Activated CD4-positive, alpha-beta T cell treated with anti-CD3 and anti-CD28 coated beads, Interleukin-2, amount 10 ng/mL, durations not matched to agents 7 days and 5 days (primary cell): ENCODE measurements at places on chromosomes 11 and 22. TPM values are rescaled to one million over a fixed set of nuclear protein-coding genes. Genes with fewer than 3 reads are reported as not detected.

DNA sequence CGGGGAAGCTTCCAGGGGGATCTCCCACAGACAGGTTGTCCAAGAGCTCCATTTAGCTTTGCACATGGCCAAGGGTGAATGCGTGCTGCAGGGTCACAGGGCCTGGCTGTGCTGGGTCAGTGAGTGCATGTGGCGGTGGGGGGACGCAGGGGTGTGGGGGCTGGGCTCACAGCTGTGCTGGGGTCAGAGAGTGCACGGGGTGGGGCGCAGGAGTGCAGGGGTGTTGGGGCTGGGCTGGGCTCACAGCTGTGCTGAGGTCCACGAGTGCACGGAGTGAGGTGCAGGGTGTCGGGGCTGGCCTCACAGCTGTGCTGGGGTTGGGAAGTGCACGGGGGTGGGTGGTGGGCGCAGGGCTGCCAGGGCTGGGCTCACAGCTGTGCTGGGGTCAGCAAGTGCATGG is 557.7 kb downstream of the BRD1 start:
- no peak for DNase-seq

DNA sequence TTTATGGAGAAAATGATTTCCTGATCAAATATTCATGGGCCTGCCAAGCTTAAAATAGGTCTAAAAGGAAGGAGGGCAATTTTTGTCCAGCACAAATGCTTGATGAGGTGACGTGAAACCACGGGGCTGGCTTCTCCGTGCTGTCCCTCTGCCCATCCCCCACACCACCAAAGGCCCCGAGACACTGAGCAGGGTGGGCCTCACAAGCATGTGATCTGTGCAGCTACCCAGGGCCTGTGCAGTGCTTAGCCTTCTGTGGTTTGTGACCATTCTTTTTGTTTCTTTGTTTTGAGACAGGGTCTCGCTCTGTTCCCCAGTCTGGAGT is 94.8 kb upstream of the RTL6 start:
- DNase-seq: no peak

DNA sequence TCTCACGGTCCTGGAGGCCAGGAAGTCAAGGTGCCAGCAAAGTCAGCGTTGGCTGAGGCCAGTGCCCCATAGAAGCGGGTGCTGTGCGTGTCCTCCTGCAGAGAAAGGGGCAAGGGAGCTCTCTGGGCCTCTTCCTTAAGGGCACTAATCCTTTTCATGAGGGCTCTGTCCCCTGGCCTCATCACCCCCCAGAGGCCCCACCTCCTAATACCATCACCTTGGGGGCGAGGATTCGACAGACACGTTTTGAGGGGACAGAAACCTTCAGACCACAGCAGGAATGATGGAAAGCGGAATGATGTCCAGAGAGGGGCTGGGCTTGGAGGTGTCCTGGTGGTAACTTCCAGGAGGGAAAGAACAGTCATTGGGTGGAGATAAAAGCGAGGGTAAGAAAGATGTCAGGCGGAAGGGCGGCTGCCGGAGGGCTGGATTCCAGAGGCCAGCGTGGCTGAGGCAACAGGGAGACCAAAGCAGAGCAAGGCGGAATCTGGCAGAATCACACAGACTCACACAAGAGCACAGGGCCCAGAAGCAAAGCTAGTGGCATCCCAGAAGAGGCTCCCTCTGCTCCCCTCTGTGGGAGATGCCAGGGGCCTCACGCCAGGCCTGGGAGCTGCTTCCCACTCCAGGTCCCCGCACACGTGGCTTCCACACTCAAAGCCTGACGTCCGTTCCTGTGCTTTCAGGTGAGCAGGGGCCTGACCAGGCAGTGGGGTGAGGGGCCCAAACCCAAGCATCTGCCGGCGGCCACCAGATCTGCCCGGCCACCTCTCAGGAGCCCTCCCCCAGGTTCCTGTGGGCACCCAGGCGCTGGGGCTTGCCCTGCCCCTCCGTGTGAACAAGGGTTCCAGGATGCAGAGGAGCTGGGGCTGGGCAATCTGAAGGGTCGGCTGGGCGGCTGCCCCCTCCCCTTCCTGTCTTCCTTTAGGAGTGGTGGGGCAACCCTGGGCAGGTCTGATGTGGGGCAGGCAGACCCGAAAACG is 784.5 kb downstream of the BRD1 start:
- no peak for DNase-seq

GRCh38 chr22:22933100-22933806 is 45.6 kb downstream of the IGLL5 start:
- no peak for DNase-seq

- DNase-seq: peak; percentile 93
Measured at GRCh38 chr11:123741159-123742030, at the start of gene ZNF202. Gene ZNF202 (minus strand): TSS chr11:123741660. CDS start chr11:123730888, 10,772 bp downstream.

DNA sequence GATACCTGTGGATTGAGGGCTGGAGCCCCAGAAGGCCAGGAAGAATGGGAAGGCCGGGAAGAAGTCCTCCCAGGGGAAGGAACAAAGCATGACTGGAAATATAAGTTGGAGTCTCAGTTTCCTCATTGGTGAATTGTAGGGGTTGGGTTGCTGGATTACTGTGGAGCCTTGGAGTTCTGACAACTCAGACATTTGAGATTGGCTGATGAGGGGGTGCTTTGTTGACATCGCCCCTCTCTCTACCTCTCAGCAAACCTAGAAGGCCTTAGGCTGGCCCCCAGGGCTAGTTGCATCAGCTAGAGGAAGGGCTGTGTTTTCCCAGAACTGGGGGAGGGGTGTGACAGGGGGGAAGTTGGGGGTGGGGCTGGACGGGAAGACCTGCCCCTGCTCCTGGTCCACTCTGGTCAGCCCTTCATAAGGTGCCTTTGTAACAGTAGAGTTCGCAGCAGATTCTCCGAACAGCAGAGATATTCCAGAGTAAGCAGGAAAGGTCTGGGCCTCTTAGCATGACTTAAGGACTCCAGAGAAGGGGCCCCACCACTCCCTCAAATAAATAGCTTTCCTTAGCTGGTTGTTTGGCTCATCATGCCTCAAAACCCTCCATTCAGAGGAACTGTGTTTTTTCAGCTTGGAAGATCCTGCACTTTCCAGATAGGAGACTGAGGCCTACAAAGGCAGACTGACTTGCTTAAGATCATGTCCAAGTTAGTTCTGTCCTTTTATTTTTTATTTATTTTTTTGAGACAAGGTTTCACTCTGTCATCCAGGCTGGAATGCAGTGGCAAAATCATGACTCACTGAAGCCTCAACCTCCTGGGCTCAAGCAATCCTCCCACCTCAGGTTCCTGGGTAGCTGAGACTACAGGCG is 12.5 kb upstream of the THRSP start:
- no peak for DNase-seq

- no peak for DNase-seq
Measured at GRCh38 chr11:2104524-2105440, 34.4 kb downstream of the IGF2 start.

GRCh38 chr22:24155627-24156140 is 25.6 kb upstream of the SUSD2 start:
- DNase-seq: peak; percentile 52

DNA sequence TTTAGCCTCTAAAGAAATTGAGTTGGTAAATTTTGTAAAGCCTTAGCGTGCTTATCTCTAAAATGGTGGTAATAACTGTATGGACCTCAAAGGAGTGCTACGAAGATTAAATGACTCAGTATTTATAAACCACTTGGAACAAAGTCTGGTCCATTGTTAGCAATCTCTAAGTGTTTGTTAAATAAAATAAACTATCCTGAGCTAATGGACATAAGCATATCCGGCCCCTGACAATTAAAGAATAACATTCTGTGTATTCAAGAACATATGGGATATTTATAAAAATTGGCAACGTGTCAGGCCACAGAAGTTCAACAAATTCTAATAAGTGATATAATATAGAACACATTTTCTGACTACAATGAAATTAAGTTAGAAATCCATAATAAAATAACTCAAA is 71.0 kb downstream of the MYEOV start:
- no peak for DNase-seq

GRCh38 chr22:43852573-43853327 is 9.6 kb downstream of the SULT4A1 start:
- DNase-seq: no peak

DNA sequence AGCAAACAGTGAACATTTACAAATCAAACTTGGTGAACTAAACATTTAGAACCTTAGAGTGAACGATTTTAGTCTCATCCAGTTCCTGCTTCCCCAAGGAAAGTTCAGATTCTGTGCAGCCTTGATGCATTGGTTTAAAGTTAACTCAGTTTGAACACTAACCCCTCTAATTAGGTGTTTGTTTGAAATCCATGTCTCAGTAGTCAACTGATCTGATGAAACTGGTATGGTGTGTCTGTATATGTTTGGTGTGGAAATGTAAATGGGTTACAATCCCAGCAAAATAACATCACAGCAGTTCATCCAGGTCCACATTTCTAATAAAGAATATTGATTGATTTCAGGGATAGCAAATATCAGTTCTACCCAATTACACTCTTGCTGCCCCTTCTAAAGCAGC is 532.0 kb downstream of the NTM start:
- DNase-seq: no peak

GRCh38 chr11:35223371-35223796 is 84.4 kb downstream of the CD44 start:
- DNase-seq: no peak

GRCh38 chr22:29701155-29701999 is 18.4 kb upstream of the CABP7 start:
- peak; percentile 42 for DNase-seq

DNA sequence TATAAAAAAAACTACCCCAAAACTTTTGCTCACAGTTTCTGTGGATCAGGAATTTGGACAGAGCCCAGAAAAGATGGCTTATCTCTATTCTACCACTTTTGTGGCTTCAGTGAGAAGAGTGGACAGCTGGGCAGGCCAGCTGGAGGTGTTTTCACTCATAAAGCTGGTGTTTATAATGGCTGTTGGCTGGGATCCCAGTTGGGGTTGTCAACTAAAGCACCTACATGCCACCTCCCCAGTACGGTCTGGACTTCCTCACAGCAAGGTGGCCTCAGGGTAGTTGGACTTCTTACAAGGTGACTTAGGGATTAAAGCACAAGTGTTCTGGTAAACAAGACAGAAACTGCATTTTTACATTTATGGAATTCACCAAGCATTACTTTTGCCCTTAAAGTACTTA is 171.0 kb downstream of the NELL1 start:
- DNase-seq: no peak

DNA sequence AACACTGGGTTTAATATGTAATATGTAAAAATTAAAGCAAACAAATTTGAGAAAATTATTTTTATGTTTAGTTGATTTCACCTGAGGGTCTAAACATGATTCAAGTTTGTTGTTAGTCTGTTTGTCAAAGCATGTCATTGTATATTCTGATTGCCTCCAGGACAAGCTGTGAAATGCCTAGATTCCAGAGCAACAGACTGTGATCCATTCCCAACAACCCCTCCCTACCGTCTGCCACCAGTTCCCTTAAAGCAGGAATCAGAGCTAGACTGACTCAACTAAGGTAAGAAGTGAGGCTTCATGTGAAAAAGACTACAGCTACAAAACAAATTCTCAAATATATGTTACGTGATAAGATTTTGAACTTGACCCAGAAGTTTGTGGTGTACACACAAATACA is 304.2 kb downstream of the RAB38 start:
- DNase-seq: no peak

- DNase-seq: no peak
Measured at GRCh38 chr11:126949066-126949891, 51.3 kb downstream of the KIRREL3 start.

DNA sequence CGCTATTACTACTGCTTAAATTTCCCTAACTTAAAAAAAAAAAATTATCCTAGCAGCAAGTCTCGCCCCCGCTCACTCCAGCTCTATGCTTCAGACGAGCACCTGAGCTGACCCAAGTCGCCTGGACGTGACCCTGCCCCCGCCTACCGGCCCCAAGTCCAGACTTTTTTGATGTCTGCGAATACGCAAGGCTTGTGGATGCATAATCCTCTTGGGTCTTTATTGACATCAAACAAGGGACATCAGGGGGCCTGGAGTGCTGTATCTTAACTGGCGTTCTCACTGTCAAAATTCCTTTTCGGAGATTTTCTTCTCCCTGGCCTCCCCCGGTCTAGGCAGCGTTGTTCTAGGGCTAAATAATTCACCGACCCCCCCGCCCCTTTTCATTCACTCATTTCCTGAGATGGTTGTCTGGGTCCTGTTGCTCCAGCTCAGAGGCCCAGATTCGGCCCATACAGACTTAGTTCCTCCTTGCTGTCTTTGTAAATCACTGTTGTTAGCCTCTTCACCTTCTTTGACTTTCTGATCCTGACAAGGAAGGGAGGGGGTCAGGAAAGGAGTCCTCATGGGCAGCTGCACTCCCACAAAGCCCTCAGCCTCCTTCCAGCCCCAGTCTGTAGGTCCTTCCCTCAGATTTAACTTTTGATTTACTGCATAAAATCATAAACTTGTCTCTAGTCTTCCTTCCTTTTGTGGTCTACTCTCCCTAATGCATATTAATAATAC is 601 bp upstream of the LRP4 start:
- no peak for DNase-seq

- DNase-seq: no peak
Measured at GRCh38 chr11:72373163-72373562, 61.2 kb downstream of the CLPB start.

DNA sequence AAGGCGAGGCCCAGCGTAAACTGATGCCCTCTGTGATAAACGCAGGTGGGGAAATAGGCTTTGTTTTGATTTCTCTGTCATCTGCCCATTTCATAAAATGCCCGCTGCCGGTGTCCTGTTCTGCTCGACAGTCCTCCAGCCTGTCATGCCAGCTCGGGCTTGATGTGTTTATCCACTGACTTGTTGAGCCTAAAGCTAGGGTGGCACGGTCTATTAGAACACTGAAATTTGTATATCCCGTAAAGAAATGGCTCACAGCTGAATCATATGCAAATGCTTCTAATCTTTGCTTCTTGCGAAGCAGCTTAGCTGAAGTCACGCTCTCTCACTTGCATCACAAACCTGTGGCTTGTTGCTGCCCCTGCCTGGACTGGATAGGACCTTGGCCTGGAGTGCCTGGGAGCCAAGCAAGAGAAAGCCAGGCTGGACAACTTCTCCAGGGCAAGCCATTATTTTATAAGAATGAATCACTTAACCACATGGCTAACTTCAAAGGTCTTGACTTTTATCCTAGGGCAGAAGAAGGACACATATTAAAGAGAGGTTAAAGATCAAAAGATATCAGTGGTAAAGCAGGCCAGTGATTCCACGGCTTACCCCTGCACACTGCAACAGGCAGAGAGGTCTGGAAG is 33.1 kb downstream of the EHF start:
- no peak for DNase-seq

- DNase-seq: no peak
Measured at GRCh38 chr22:46102159-46102558, 48.2 kb upstream of the PPARA start.

DNA sequence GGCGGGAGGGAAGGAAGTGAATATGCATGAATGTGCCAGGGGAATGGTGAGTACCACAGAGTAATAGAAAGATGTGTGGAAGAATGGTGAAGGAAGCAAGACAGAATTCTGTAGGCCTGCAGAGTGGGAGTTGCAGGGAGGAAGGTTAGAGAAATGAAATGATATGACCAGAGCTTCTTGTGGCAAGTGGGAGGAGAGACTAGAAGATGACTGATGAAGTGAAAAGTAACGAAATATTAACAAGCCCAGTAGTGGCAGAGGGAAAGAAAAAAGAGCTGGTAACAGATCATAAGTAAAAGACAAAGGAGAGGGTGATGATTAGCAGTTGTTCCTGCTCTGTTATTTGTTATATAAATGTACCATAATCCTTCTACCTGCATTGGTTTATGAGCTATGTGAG is 1.0 kb upstream of the ALKBH8 start:
- DNase-seq: no peak

Gene P2RX6
- total RNA-seq: 0.27 TPM

Gene KCNC1
- total RNA-seq: not detected

Gene OR10A6
- total RNA-seq: not detected

Gene ESAM
- 0.45 TPM for total RNA-seq

Gene SHANK3
- total RNA-seq: 0.02 TPM

Gene RIC3
- 20.1 TPM for total RNA-seq

Gene OR5L2
- not detected for total RNA-seq

Gene MYEOV
- total RNA-seq: not detected

Gene OMP
- total RNA-seq: not detected
